ENCODE measurements at places on chromosomes 11 and 22.

DNA sequence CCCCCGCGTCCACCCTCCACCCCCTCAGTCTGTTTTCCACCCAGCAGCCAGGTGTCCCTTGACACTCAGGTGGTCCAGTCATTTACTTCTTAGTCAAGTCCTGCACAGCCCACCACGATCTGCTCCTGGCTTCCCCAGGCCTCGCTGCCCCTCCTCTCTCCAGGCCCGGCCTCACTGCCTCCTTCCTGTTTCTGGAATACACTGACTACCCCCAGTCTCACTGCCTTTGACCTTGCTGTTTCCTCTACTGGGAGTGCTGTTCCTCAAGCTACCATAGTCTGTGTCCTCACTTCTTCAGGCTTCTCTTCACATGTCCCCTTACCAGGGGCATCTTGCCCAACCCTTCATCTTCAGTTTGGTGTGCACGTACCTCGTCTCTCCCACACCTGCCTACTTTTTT, 7.4 kb downstream of the MCM5 start:
- no peak for DNase-seq

DNA sequence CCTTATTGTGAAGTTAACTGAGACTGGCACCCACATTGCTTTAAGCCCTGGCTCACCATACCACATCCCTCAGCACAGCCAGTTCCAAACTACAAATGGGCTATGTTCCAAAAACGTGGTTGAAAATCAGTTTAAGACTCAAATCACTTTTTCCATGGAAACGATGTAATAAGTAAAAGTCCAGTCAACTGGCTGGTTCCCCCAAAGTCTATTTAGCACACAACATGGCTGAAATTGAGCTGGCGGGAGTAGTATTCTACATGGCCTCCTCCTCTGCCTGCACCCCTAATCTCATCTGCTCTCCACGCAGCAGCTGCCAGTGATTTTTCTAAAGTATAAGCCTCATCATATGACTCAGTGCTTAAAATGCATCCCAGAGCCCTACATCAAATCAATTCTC, 40.9 kb upstream of the BIRC3 start:
- no peak for DNase-seq

- DNase-seq: no peak
These were observed 10.2 kb downstream of the MADD start for GRCh38 chr11:47280099-47280498.

GRCh38 chr22:31344578-31345330, 1.4 kb downstream of the PATZ1 start:
- DNase-seq: no peak

GRCh38 chr11:133382131-133382812, 150.0 kb downstream of the OPCML start:
- no peak for DNase-seq

DNA sequence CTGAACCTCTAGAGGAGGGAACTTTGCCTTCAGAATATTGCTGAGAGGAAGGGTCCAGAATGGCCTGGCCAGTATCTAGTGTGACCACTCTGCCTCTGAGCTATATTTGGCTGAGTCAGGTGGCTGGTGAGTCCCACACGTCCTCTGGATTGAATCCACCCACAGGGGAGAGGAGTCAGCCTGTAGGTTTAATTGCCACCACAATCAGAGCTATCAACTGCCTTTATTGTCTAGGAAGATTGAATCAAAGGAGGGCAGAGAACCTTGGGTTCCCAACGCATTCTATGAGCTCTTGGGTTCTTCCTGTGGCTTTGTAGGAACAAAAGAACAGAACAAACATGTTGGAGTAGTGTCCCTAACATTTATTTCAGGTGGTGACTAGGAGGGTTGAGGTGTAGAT, 67.7 kb downstream of the ST3GAL4 start:
- DNase-seq: no peak

- DNase-seq: no peak
These were observed 10.7 kb downstream of the KRTAP5-5 start for GRCh38 chr11:1640076-1640946.

- no peak for DNase-seq
These were observed 148.2 kb upstream of the SNX19 start for GRCh38 chr11:131064373-131064991.

GRCh38 chr22:43228330-43228729, 41.4 kb upstream of the TTLL12 start:
- no peak for DNase-seq

GRCh38 chr11:77771135-77771534, 49.4 kb downstream of the RSF1 start:
- DNase-seq: no peak

- DNase-seq: no peak
These were observed 288.6 kb upstream of the SORL1-AS1 start for GRCh38 chr11:121741351-121741760.

DNA sequence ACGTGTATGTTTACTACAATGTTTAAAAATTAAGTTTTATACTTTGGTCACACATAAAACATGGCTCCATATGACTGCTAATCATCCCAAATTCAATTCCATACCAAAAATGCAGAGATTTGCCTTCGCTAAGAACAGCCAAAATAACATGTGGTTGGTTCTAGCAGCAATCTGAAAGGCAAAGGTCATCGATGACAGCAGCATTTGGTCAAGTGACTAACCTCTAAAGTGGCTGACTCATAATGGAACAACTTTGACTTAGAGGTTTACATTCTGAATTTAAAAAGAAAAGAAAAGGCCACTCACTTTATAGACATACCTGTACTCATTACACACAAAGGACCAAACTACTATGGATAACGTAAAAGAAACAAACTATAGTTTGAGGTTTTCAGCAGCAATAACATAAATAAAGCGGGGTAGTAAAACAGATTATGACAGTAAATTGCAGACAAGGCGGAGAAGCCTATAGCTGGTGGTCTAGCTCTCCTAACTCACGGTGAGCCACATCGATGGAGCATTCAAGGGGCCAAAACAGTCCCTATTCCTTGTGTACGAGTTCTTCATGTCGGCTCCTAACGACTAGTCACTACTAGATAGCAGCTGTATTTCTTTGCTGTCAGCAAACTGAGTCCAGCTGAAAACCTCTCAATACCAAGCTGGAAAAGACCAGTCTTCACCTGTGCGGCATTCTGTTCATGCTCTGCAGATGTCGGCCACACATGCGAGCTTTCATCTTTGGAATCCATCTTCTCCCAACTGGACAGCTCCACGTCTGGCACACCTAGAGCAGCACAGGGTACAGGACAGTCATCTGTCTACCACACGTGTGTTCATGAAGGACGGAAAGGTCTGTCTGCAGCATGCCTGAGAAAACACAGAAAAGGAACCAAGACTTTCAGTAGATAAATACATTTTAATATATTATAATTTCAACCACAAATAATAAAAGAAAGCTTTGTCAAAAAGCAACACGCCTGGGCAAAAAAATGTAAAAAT, 42.1 kb downstream of the PRDM10 start:
- no peak for DNase-seq

DNA sequence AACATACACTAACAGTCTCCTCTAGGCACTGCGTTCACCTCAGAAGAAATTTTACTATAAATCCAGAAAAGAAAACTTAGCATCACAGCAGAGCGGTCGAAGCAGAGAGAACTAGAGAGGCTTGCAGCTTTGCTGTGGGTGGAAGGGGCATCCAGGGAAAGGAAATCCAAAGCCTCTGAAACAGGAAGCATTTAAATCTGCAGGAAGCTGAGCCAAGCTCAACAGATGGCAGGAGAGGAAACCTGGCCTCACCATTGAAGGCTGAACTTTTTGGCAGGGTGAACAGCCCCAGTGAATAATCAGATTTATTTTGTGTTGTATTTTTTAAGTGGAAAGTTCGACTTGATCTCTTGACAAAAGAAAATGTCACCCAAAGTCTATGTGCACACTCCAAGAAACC, 858.1 kb downstream of the OPCML start:
- DNase-seq: no peak

- no peak for DNase-seq
These were observed 40.4 kb downstream of the ETS1 start for GRCh38 chr11:128546916-128547315.

DNA sequence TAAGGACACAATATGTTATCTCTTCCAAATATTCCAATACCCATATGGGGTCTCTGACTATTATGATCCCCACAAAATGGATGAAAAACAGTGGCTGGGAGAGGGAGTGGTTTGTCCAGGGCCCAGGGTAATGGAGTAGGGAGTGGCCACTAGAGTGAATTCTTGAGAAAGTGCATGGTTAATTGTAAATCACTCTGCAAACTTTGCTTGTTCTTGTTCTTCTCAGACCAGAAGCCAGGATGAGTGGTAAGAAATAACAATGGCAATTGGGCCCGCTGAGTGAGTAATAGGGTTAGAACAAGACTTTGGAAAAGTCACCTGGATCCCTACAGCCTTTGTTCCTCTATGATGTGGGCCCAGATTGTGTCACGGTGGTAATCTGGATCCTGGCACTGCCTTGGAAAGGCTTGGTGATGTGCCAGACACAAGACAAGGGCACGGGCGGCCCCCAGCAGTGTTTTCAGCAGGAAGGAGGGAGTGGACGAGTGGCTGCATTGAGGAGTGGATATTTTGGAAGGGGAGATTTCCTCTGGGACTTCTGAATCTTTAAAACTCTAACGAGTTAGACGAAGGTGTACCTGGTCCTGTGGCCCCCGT, 18.2 kb upstream of the KIRREL3 start:
- no peak for DNase-seq

GRCh38 chr11:69280451-69280850, 13.5 kb upstream of the MYEOV start:
- no peak for DNase-seq

DNA sequence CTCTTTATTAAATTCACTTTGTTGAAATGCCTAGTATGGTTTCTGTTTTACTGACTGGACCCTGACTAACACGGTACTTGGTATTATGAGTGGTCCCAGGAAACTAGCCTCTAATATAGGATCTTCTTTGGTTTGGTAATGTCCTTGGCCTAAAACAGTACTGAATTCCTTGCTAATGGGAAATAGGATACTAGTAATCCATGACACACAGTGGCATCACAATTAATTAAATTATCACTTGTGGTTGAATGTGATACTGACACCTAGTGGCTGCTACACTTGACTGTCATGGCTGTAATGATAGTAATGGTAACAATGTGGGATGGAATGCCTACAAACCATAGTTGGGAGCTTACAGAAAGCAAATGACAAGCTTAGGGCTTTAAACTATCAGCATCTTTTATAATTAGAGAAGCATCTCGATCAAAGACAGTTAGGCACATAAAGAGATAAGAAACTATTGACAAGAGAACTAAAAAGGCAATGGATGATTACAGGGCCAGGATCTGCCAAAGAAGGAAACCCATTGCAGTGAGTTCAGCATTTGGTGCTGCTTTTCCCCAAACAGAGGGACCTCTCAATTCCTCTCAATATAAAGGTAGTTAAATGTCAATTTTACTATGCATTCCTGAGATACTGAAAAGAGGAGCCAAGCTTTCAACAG, 8.6 kb downstream of the DNHD1 start:
- DNase-seq: no peak

DNA sequence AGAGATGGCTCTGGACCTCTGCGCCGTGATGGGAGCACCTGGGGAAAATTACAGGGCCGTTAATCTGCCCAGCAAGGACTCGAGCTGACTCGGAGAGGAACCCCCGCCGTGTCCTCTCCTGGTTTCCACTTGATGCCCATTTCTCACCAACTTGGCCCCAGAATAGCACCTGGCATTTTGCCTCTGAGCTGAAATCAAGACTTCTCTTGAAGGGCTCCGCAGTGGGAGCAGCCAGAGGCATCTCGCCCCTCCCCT, 19.0 kb upstream of the CABP7 start:
- DNase-seq: no peak

DNA sequence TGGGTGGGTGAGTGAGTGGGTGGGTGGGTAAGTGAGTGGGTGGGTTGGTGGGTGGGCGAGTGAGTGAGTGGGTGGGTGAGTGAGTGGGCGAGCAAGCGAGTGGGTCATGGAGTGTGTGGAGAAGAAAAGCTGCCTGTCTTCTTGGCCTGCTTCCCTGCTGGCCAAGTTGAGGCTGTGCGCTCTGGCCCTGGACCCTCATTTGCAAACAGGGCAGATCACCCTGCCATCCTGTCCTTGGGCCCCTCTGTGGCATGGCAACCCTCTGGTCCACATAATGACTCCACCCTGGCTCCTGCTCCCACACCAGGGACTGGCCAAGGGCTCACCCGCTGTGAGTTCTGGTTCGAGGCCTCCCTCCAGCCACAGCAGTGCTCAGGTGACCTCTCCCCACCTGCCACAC, 35.1 kb downstream of the CAPN1 start:
- DNase-seq: no peak

- no peak for DNase-seq
These were observed 12.6 kb upstream of the UCP2 start for GRCh38 chr11:73995247-73995646.

Data from stimulated activated CD8-positive, alpha-beta memory T cell treated with anti-CD3 and anti-CD28 coated beads, Interleukin-7, amount 100 ng/mL, for 4 hours (primary cell).